Amniotic stem cell (primary cell): ENCODE measurements at places on chromosomes 1 and 21.

DNA sequence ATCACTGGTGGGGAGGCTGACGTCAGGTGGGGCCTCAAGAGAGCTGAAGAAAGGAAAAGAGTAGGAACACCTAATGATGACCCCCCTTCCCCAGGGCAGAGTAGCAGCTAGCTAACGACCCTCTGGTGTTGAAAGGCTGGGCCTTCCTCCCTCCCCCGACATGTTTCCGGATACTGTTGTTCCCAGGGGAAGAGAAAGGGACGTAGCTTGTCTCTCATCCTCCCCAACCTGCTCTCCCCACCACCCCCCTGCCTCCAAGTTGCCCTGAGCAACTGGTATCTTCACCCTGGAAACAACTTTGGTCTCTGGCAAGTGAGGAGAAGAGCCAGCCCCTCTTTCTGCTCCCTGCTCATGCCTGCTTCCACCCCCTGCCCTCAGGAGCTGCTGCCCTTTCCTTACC, 2.4 kb downstream of the SEMA6C start:
- DNase-seq = no peak

DNA sequence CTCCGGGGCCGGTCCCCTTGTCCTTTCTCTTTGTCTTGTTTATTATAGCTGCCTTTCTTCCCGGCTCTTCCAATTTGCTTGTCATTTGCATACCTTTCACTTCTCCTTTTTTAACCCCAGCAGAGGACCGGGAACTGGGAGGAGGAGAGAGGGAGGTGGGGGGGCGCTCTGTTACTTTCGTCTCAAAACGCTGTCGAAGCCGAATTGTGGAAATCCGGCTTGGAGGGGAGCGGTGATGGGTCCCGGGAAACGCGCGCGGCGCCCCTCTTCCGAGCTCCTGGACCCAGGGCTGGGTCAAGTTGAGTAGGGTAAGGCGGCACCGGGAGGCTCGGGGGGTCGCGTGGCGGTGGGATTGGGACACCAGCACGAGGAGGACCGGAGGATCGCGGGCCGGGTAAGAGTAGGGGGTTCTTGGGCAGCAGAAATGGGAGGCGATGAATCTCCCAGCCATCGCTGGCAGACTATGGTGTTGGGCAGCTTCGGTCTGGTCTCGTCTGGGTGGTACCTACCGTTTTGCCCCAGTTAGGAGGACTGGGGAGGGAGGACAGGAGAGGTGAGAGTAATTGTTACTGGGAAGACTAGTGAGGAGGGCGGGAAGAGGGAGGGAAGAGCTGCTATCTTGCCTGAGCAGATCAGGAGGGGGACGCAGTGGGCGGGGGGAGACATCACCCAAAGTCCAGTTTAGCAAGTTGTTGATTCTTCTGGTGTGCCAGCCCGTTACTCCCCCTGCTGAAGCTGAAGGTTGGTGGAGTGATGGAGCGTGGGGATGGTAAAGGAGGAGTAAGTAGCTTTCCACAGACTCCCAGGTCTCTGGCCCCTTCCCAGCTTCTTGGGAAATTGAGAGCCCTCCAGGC, 1.5 kb downstream of the PROX1 start:
- DNase-seq = no peak

DNA sequence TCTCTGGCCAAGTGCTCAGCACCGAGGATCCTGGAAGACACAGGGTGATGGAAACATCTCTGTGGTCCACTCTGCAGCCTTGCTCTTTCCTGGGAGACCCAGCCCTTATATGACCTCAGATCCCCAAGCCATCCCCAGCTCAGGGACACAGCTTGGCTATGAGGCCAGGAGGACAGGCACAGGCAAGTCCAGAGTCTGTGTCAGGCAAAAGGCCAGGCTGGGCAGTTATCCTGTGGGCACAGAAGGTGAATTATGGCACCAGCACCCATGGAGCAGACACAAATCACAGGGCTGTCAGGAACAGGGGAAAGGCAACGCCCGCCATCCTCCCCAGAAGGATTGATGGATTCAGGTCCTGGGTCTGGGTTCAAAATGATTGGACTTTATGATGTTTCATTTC, 52.1 kb upstream of the SCMH1 start:
- no peak for DNase-seq

DNA sequence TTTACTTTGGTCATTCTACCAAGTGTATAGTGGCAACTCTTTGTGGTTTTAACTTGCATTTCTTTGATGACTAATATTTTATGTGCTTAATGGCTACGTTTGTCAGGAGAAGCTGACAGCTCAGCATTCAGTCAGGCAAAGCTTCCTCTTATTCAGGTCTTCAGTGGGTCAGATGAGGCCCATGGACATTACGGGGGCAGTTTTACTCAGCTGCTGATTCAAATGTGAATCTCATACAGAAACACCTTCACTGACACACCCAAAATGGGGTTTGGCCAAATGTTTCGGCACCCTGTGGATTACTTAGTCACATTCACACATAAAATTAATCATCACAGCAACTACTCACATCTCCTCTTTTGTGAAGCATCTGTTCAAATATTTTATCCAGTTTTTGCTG, 104.9 kb upstream of the PLD5 start:
- no peak for DNase-seq

- no peak for DNase-seq
Measured at GRCh38 chr1:85934516-85934915, 222.1 kb downstream of the COL24A1 start.

GRCh38 chr21:27329255-27329851, 362.5 kb upstream of the ADAMTS5 start:
- peak; percentile 11 for DNase-seq

- DNase-seq = no peak
Measured at GRCh38 chr1:68617942-68618341, 121.1 kb upstream of the DEPDC1 start.

GRCh38 chr1:16352842-16353535, 709 bp upstream of the FBXO42 start:
- no peak for DNase-seq

- DNase-seq = peak; percentile 8
Measured at GRCh38 chr21:44304877-44305293, 5.0 kb downstream of the PFKL start.

DNA sequence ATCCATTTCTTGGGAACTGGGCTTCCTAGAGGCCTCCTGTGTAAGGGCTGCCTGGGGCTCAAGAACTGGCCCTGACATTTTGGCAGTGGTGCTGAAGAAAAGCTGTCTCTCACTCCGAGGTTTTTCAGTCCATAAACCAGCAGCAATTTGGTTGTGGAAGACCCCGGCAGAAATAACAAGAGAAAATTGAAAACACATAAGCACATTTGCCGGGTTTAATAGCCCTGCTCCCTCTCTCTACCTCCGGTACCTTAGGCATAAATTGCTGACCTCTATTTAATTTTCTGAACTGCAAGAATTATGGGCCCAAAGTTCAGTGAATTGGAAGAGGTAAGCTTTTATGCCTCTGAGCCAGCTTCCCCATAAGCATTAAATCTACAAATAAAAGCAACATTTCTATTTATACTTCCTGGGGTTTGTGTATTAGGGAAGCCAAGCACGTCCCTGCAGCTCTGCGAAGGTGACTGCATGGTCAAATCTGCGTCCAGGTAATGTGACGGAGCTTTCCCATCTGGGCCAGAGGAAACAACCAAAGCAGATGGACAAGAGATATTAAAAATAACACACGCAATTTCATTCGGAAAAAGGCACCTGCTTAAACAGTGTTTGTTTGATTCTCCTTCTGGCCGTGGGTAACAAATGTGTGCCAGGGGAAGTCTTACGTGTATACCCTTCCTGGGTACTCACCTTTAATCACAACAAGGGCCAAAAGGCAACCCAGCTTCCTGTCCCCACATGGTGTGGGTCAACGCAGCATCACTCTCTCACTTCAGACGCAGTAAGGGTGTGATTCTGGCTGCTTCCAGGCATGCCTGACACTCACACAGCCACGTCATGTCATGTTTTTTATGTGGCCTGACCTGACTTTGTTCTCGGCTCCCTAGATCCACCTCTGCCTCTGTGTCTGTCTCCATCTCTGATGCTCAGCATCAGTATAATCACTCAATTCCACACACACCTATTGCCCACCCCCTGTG, 69.2 kb downstream of the PAPPA2 start:
- no peak for DNase-seq

- no peak for DNase-seq
Measured at GRCh38 chr1:231094421-231094820, 54.4 kb upstream of the FAM89A start.

- DNase-seq = no peak
Measured at GRCh38 chr1:165344736-165345135, 11.8 kb downstream of the LMX1A start.
